ENCODE measurements at places on chromosomes 5 and 9.

- no peak for DNase-seq
These were observed 80.3 kb downstream of the OSMR start for GRCh38 chr5:38926121-38926520.

GRCh38 chr5:157290981-157291711 is 25.2 kb downstream of the CYFIP2 start:
- DNase-seq, result no peak

DNA sequence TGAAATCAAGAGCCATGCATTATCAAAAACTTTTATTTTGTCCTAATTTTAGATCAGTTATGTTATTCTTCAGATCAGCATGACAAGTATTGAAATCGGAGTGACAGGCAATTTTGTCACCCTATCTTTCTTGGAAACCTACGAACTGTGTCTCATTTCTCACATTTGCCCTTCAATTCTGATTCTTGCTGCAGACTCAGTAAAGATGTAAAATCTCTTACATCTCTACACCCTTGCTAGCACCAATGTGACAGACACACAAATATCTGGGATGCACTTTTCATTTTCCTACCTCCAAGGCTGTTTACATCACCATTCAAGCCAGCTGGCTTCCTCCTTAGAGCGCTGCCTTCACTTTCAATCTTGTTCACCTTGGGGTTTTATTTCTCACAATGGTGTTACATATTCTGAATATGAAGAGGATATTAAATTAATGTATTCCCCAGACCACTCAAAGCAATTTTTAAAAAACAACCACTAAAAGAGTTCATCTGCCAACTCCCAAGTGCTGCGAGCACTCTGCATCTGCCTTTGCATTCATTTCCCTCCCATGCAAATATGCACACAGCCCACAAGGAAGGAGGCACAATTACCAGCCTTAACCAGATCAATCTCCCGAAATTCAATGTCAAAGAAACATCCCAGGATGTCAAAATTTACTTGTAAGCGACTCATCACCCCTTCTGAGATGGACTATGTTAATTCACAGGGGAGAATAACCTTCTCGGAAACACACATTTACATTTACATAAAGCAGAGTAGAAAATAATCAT is 164.3 kb downstream of the ENC1 start:
- DNase-seq, result no peak

DNA sequence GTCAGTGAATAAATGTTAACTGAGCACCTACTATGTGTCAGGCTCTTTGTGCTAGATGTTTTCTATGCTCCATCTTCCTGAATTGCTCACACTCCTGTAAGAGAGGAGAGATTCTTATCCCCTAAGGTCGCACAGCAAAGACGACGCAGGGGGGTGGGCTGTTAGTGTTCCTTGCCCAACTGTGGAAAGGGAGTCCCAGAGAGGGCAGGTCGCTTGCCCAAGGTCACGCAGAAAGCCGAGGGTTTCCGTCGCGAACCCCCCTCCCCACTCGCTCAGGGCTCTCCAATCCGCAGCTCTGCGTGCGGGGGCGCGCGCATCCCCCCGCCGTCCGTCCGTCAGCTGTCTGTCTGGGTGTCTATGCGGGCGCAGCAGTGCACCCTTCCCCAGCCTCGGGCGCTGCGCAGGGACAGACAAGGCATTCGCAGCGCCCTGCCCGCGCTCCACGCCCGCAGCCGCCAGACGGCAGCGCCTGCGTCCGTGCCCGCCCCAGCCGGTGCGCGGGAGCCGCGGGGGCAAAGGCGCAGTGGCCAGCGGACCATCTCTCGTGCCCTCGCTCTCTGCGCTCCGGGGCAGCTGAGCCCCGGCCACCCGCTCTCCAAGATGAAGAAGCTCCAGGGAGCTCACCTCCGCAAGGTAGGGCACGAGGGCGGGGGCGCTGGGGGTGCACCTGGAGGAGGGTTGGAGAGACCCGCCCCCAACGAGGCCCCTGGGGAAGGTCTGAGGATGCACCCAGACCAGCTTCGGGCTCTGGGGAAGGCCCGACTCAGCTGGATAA is at the start of gene SLC6A7:
SLC6A7 (plus strand) TSS at position 335 of the 775 bp plus-strand sequence; CDS start at position 601, 266 bp downstream.
- no peak for DNase-seq

DNA sequence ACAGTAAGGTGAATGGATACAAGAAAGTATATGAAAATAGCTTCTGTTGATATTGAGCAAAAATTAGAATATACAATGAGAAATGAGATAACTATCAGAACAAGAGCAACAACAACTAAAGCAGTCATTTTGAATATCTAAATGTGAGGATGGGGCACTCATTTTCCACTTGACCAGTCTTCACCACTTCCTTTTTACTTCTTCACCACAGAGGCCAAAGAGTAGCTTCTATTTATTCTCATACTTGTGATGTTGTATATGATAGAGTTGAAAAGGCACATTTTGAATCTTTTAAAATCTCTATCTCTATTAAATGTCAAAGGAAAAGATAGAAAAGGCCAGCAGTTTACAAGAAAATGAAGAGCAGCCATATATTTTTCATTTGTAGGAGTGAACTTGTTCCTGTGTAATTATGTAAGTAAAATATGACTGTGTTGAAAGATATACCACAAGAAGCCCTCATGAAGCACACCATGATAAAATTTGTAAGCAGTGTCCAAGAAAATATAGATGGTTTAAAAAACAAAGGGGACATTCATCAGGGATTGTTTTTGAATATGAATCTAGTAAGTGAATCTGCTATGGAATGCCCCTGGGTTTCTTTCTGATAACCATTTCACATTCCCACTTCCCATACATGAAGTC is 39.2 kb downstream of the ADAMTS19 start:
- DNase-seq, result no peak

DNA sequence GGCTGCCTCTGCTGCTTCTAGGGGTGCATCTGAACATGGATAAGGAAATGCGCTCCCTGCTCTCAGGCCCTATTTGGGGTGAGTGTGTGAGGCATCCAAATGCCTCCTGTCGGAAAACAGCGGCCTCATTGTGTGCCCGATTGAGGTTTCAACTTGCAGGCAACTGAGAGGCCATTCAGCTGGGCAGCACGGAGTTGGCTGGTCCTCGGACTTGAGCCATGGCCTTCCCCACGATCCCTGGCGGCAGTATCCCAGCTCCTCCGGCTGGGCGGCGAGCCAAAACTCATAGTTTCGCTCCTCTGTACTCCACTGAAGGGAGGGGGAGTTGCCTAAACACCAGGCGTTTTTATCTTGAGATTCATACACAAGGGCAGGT is 597.3 kb upstream of the SGCD start:
- DNase-seq, result no peak

DNA sequence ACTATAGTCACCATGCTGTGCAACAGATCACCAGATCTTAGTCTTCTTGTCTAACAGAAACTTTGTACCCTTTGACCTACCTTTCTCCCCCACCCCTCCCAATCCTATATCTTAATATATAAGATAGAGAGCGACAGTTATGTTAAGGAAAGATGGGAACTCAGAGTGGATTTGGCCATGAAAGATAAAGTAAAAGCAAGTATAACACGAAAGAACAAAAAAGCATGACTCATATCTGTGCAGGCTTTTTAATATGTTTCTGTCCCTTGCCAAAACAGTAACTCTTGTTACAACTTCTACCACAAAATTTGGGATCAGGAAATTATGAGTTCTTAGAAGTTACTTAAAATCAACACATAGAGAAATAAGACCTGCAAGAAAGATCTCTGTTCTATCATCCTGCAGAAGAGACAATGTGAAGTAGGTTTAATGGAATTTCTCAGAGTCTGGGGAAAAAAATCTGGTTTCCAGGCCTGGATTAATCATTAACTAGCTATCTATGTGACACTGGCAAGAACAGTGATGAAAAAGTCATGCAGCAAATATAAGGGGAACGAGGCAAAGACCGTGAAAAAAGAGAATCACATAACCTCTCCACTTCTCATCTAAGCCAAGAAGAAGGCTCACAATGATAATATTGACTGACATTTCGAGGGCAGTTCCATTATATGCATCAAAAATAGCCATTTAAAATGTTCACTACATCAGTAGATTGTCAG is 18.6 kb downstream of the BAAT start:
- DNase-seq, result no peak

DNA sequence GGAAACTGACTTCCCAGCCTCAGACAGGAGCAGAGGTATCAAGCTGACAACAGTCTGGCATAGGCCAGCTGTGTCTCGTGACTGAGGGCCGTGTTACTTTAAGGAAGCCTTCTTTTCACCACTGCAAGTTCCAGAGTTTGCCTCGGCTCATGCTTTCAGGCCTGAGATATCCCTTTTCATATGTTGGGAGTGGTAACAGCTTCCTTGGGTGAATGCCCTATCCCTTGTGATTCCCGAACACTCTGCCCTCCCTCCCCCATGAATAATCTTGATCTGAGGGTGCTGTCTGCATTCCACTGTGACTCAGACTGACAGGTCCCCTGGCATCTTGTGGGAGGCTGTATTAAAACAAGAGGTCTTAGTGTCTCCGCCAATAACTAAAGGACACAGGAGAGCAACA is 49.7 kb upstream of the ARL15 start:
- DNase-seq, result no peak

- DNase-seq, result no peak
These were observed 24.4 kb upstream of the PPP1R2B start for GRCh38 chr5:156825688-156826087.

GRCh38 chr9:27387722-27388121 is 90.8 kb upstream of the EQTN start:
- DNase-seq, result no peak

- no peak for DNase-seq
These were observed 1888.2 kb downstream of the EFNA5 start for GRCh38 chr5:105782501-105782900.

DNA sequence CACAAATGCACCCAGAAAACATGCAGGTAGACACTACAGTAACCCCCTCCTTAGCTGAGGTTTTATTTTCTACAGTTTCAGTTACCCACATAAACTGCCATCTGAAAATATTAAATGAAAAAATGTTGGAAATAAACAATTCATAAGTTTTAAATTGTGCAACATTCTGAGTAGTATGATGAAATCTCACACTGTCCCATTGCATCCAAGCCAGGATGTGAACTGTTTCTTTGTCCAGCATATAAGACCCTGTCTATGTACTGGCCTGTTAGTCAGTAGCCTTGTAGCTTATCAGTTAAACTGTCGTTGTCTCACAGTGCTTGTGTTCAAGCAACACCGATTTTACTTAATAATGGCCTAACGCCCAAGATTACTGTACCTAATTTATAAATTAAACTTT is 630.5 kb downstream of the ANXA1 start:
- DNase-seq, result no peak

- DNase-seq, result no peak
These were observed 41.1 kb downstream of the NFX1 start for GRCh38 chr9:33331377-33331891.

DNA sequence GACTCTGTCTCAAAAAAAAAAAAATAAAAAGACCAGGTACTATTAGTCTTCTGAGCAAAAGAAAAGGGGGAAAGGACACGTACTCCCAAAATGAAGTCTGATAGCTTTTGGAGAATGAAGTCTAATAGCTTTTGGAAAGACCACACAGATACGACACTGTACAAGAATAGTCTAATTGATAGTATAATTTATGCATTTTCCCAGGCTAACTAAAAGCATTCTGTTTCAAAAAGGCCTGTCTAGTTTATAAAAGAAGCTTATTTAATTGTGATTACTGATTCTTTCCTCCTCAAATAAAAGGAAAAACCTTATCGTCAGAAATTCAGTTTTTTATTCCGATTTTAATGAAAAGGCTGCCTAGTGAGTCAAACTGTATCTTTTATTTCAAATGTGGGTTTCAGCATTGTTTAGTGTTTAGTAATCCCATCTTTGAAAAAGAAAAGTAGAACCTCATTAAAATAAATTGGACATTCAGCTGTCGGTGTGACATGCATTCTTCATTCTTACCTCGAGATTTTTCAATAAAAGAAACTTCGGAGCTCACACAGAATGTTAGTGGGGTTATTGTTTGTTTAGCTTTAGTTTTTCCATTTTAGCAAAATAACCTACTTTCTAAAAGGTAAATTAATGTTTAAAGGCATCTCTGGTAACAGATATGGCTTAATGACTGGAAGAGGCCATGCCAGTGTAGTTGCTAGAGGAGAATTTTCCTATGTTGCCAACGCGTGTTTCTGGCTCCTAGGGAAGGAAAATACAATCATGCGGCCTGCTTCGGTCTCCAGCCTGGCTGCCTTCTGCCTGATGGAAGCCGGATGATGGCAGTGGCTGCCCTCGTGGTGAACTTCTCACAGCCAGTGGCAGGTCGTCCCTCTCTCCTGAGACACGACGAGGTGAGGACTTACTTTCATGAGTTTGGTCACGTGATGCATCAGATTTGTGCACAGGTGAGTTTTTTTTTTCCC is 70.0 kb downstream of the NLN start:
- DNase-seq, result no peak

DNA sequence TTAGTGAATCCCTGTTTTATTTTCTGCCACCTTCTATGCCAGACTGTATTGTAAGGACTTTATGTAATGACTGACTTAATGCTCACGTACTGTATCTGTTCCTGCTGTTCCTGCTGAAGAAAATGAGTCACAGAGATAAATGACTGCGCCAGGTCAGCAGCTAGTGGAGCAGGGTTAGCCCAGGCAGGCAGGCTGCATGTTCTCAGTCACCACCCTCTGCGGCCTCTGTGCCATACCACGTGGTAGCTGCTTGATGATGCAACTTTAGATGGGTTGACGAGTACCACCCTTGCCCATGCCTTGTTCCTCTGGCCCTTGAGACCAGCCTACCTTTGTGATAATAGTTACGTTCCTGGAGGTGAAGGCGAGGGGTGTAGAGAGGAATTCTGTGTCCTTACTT is 161.9 kb downstream of the TRIO start:
- DNase-seq, result no peak

DNA sequence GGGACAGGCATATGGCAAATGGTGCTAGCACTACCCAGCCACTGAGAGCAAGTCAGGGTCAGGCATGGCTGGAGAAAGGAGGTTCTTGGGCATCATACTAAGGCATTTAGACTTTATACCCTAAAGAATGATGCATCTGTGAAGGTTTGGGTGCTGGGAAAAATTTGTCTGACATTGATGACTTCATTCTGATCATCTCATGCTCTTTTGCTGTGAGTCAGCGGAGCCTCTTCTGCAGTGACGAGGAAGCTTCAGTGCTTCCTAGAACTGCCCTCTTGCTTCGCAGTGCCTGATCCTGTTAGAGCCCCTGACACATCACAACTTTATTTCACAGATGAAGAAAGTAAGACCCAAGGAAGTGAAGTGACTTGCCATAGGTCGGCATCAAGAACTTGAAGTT is 266.6 kb upstream of the GAS1 start:
- DNase-seq, result no peak

GRCh38 chr9:33232815-33233214 is 7.2 kb upstream of the SPINK4 start:
- DNase-seq, result no peak
